ENCODE measurements at places on chromosomes 11 and 22. TPM values are rescaled to one million over a fixed set of nuclear protein-coding genes. Genes with fewer than 3 reads are reported as not detected.

The TLCD5 gene
- total RNA-seq = 7.8 TPM

- DNase-seq = no peak
Measured at GRCh38 chr11:17853280-17853679, 118.7 kb downstream of the KCNC1 start.

DNA sequence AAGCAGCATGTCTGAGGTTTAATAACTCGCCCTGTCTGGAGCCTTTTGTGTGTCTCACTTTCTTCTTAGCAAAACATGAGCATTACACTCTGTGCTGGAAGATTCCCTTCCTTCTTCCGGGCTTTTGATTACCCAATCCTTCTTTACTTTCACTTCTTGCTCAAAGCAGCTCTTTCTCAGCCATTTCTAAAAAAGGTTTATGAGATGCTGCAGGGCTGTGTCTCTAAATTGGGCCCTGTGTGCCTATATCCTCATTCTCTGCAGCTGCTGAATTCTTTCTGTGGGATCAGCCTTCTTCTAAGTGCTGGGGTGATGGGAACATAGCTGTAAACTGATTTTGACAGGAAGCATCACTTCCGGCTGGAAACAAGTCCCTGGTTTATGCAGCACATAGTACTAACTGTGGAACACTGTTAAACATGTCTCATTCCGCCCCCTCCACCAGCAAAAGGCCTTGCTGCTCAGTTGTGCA, 71.8 kb downstream of the PIWIL4 start:
- peak; percentile 44 for DNase-seq

DNA sequence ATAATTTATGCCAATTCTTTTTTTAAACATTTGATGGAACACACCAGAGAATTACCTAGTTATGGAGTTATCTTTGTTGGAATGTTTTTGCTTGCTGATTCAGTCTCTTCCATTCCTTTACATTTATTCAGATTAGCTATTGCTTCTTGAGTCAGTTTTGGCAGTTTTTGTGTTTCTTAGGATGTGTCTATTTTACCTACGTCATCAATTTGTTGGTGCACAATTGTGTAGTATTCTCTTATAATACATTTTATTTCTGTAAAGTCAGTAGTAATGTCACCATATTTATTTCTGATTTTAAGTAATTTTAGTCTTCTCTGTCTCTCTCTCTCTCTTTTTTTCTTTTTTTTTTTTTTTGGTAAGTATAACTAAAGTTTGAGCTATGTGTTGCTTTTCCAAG, 929.5 kb upstream of the RAG2 start:
- no peak for DNase-seq

DNA sequence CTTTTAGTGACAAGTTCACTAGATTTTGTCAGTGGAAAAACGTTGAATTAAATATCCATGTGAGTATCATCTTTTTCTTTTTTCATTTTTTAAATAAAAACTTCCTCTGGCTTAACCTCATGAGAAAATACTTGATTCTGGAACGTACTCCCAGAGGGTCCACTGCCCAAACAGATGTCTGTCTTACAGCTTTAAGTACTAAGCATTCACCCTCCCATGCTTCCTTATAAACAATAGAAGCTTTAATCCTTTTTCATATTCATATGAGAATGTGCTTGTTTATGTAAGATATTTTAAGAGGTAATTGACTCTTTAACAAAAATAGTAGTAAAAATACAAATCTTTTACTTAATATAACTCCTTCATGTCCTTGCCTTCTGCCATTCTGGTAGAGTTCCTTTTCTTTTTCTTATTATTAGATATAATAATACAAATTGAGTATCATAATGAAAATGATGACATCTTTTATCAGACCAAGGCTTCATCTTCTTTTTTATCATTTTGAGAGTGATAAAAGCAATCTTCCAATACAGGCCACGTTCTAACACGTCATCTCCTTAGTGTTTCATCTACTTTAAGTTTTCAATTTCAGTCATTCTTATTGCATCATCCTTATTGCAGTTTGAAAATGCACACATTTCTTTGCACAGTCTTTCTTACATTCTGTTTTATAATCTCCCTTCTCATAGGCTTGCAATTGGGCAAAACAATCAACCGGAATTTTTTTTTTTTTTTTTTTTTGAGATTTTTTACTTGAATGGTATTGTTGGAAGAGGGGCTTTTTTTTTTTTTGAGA, 69.5 kb upstream of the MYO18B start:
- no peak for DNase-seq

DNA sequence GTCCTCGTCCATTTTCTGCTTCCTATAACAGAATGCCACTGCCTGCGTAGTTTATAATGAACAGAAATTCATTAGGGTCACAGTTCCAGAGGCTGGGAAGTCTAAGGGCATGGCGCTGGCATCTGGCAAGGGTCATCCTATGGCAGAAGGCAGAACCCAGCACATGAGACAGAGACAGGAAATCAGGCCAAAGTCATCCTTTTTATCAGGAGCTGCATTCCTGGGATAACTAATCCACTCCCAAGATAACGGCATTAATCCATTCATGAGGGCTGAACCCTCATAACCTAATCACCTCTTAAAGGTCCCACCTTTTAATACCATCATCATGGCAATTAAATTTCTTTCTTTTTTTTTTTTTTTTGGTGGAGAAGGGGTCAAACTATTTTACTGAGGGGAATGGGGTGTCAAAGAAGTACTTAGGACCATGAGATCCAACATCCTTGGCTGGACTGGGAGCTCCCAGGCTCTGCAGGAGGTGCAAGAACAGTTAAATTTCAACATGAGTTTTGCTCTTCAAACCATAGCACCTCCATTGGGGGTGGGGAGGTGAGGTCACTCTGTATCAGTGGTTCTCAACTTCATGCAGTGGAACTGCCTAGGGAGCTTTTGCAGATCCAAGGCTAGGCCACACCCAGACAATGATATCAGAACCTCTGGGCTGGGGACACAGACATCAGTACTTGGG, 4.4 kb downstream of the TMEM109 start:
- no peak for DNase-seq
